Activated T-cell treated with anti-CD3 and anti-CD28 coated beads for 48 hours (primary cell): ENCODE measurements at places on chromosomes 13 and 19.

GRCh38 chr13:45742985-45743384, 40.9 kb downstream of the CBY2 start:
- DNase-seq, result no peak

DNA sequence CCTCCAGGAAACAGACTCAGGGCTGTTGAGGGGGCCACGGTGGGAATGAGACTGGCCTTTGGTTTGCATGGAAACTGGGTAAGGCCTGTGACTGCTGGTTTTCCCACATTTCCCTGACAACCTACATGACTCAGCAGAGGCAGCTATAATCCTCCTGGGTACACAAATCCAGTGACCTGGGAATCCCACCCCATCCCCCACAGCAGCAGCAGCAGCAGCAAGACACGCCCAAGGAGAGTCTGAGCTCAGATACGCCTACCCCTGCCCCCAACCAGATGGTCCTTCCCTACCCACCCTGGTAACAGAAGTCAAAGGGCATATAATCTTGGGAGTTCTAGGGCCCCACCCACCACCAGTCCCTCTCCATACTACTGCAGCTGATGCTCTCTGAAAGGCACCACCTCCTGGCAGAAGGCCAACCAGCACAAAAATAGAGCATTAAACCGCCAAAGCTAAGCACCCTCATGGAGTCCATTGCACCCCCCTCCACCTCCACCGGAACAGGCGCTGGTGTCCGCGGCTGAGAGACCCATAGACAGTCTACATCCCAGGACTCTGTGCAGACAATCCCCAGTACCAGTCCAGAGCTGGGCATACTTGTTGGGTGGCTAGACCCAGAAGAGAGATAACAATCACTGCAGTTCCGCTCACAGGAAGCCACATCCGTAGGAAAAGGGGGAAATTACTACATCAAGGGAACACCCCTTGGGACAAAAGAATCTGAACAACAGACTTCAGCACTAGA, 237.2 kb upstream of the SPRY2 start:
- DNase-seq, result no peak

GRCh38 chr13:94009701-94010100, 469.8 kb downstream of the DCT start:
- no peak for DNase-seq

GRCh38 chr19:40274585-40275544, 10.3 kb downstream of the AKT2 start:
- DNase-seq, result no peak

DNA sequence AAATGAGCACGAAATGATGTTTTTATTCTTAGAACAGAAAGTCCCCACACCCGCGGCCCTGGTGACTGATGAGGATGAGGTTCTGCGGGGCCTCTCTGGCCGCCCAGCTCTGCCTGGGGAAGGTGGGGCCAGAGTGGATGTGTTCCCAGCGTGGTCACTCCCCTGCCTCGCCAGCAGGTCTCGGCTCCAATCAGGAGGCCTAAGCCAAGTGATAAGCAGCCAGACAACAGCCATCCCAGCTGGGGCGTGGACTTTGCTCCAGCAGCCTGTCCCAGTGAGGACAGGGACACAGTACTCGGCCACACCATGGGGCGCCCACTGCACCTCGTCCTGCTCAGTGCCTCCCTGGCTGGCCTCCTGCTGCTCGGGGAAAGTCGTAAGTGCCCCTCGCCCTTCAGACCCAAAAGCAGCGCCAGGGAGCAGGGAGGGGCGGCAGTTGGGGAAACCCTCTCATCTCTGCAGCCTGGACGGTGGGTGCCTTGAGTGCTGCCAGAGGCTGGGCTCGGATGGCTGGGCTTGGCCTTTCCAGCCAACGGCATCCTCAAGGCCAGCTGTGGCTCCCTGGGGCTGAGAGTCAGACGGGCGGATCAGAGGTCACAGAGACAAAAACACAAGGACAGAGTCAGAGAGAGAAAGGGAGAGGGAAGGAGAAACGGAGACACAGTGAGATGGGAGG, at the start of gene F10:
Gene F10, plus strand, starts transcription at position 250 of the 676 bp plus-strand sequence. Its CDS starts 57 bp downstream, at position 307.
- no peak for DNase-seq

DNA sequence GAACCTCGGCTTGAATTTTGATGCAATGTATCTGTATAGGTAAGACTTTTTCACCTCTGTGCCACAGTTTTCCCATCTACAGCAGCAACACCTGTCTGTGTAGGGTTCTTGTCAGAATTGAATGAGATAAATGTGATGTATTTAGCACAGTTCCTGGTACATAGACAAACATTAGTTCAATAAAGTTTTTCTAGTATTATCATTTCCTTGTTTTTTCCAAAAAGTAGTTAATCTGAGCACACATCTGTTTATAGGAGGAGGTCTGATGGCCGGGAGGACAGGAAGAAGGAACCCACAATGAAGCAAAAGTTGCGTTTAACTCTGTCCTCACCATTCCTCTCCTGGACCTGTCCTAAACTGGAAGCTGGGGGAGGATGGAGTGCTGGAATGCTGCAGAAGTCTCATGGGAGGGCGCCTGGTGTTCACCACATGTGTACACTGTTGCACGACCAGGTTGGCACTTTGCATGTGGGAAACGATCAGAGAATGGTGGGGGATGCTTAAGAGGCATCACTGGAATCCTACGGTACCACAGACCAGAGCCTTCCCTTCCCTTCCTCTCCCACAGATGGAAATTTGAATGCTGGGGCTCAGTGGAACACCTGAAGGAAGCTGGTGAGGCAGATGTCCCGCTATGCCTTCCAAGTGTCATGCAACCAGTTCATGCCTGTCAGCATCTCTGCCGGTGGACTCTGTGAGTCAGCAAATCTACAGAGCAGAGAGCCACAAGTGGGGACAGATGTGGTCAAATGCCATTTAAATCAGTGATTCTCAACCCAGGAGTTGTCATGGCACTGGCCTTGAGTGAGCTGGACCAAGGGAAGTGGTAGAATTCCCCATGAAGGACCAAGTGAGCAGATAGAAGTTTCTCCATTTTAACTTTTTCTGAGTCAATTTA, 315.6 kb downstream of the DLEU7 start:
- DNase-seq, result no peak

- peak; percentile 90 for DNase-seq
Measured at GRCh38 chr19:48445606-48446481, at the start of gene GRWD1. TSS of gene GRWD1 (plus strand) at chr19:48445983. CDS start at chr19:48446006, 23 bp downstream.

- no peak for DNase-seq
Measured at GRCh38 chr19:46946611-46947238, 72.9 kb upstream of the NPAS1 start.

GRCh38 chr13:33111414-33112110, 95.3 kb downstream of the KL start:
- no peak for DNase-seq

GRCh38 chr13:113890774-113891480, 27.1 kb upstream of the GAS6 start:
- DNase-seq, result no peak

GRCh38 chr19:45440873-45441654, 17.3 kb upstream of the ERCC1 start:
- no peak for DNase-seq

DNA sequence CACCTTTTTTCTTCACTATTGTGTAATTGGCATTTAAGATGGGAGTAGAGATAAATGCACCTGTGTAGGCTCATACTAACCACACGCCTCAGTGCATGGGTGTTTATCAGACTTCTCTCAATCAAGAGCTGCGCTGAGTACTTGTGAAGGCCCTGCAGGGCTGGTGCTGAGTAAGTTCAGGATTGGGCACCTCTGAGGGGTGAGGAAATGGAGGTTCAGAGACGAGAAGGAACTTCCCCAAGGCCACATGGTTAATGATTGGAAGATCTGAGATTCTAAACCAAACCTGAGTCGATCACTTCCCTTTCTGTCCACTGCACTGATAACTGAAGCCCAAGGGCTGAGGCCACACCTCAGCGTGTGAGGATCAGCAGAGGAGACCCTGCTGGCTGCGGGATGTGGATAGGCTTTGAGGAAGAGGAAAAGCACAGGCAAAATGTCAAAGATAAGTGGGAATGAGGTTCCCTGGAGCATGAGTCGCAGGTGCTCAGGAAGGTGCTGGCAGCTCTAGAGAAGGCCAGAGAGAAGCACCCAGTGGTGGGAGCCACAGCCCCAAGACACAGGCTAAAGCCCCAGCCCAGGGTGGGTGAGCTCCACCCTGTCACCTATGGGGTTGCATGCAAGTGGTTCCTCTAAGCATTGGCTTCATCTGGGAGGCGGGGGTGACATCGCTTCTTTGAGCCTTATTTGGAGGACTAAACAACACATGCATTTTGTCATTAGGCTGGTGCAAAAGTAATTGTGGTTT, 32.3 kb upstream of the GJB6 start:
- DNase-seq, result no peak

GRCh38 chr13:60095300-60095699, 68.4 kb downstream of the DIAPH3 start:
- DNase-seq, result no peak

DNA sequence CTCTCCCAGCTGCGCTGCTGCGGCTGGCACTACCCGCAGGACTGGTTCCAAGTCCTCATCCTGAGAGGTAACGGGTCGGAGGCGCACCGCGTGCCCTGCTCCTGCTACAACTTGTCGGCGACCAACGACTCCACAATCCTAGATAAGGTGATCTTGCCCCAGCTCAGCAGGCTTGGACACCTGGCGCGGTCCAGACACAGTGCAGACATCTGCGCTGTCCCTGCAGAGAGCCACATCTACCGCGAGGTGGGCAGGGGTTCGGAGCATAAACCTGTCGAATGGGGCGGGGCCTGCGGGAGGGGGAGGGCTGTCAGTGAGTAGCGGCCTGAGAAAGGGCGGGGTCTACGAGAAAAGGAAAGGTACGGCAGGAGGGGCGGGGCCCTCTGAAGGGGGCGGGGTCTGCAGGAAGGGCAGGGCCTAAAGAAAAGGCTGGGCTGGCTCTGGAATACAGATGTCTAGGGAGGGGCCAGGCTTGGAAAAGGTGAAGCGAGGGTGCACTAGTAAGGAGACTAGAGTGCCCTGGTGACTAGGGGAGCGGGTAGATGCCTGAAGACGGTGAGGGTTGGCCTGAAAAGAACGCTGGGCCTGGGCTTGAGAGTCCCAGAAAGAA, 3.6 kb downstream of the CD37 start:
- DNase-seq, result no peak

- DNase-seq, result no peak
Measured at GRCh38 chr19:9128171-9128570, 1.4 kb upstream of the OR7G3 start.
